ENCODE measurements at places on chromosomes 2 and 18. TPM values are rescaled to one million over a fixed set of nuclear protein-coding genes. Genes with fewer than 3 reads are reported as not detected.

DNA sequence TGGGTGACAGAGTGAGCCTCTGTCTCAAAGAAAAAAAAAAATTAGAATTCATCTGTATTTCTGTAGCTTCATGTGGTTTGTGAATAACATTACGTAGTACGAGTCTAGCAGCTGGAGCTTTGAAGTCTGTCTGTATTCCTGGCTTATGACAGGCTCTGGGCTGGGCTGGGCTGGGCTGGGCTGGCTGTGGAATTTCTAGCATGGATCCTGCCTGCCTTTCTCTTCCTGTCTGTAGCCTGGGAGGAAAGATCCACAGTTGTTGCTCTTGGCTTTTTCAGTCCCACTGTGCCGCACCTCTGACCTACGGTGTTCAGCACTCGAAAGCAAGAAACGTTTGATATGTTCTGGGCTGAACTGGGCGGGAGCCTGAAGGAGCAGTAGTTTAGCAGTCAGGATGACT is 55.4 kb downstream of the BOLA3 start:
- DNase-seq: no peak

DNA sequence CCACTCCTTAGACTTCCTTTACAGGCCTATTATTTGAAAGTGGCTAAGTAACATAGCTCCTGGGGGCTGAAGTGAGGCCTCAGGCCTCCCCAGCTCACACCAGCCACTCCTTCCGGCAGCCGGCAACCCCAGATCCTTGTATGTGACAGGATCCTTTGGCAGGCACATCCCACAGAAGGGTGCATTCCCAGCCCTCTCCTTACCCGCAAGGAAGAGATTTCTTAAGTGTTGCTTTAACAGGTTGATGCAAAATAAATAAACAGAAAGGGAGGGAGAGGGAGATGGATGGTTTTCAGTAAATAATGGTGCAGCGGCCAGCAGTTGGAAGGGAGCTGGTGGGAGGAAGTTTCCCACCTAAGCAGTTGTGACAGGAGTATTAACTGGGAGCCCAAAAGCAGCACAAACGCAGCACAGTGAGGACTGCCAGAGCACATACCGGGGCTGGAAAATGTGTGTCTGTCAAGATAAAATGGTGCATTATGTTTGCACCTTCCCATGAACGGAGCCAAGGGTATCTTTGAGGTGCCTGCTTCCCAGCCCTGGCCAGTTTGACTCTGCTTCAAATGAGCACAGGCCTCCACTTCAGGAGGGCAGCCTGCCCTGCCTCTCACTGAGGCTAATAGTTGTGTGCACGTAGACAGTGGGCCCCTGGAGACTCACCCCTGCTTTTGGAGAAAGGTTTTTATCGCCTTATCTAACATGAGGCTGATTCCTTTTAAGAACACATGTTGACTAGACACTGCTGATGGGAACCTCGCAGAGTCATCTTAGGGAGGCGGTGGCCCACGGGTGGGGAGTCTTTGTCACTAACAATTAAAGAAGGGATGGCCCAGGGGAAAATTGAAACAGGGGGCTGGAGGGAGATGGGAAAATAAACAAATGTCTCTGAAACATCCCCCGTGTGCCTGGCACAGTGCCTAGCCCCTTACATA is 32.8 kb downstream of the NRP2 start:
- DNase-seq: no peak

DNA sequence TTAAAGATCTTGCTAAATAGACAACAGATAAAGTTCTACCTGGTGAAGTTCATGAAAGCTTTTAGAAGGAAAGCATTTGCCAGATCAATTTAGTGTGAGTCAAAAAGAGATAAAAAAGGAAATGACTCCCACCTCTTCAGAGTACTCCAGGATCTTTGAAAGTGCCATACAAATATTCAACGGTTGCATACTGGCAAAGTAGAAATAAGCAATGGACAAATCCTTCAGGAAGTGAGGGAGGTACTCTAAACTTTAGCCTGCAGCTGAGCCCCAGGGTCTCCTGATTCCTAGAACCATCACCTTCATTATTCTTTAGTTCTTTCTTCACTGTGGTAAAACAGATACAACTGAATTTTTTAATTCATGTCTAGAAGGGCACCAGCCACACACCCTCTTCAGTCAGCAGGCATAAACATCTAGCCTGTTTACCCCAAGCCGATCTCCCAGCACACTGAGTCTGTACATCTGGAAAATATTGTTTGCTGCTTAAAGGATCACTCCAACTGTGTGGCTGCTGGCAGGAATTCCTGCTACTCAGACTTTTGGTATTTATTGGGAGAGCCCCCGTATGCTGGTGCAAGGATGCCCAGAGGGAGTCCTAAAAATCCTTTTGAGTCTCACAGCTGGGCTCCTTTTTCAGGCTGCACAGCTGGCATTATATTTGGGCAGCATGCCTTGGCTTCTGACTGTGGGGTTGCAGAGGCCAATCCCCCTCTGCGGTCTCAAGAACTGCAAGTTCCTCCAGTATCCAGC is 72.3 kb upstream of the SESTD1 start:
- DNase-seq: peak; percentile 24

DNA sequence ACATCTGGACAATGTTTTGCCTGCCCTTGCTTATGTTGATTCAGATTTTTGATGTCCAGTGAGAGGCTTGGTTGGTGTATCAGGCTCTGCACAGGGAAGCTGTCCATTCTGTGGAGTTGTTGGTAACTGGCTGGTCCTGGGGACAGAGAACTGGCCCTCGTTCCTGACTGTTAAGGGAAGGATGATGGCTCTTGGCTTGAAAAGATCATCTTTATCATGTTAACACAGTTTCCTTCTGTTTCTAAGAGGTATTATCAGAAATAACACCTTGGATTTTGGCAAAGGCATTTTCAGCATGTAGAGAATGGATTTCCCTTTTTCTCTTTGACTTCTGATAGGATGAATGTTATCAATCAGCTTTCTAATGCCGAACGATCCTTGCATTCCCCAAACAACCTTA is 19.3 kb downstream of the STK25 start:
- no peak for DNase-seq

Gene CAD
- polyA plus RNA-seq: 3.2 TPM

Gene RAB31
- polyA plus RNA-seq: 3.2 TPM

Gene GPR45
- not detected for polyA plus RNA-seq

Gene M1AP
- 0.08 TPM for polyA plus RNA-seq

Gene UGT1A1
- polyA plus RNA-seq: 0.03 TPM

Measured in heart left ventricle (tissue), 16 donors.